NCI-H2107 (cell line): ENCODE measurements at places on chromosomes 1 and 21.

GRCh38 chr1:212228591-212229119 lies 56.6 kb upstream of the PPP2R5A start:
- DNase-seq: no peak

DNA sequence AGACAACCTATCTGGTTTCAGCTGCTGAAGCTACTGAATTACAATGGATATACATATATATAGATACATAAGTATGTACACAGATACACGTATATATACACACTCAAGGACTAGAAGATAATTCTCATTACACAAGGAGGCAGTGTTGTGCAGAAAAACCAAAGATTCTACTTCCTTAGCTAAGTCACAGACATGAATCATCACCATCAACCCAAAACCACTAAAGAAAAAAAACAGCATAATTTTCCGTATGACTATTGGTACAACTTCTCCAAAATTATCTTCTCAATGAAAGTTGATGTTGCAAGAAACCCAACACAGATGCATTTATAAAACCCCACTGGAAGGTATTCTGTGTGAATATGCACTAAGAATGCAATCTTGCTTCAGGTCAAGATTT lies 36.8 kb upstream of the RPF1 start:
- DNase-seq: peak; percentile 11

DNA sequence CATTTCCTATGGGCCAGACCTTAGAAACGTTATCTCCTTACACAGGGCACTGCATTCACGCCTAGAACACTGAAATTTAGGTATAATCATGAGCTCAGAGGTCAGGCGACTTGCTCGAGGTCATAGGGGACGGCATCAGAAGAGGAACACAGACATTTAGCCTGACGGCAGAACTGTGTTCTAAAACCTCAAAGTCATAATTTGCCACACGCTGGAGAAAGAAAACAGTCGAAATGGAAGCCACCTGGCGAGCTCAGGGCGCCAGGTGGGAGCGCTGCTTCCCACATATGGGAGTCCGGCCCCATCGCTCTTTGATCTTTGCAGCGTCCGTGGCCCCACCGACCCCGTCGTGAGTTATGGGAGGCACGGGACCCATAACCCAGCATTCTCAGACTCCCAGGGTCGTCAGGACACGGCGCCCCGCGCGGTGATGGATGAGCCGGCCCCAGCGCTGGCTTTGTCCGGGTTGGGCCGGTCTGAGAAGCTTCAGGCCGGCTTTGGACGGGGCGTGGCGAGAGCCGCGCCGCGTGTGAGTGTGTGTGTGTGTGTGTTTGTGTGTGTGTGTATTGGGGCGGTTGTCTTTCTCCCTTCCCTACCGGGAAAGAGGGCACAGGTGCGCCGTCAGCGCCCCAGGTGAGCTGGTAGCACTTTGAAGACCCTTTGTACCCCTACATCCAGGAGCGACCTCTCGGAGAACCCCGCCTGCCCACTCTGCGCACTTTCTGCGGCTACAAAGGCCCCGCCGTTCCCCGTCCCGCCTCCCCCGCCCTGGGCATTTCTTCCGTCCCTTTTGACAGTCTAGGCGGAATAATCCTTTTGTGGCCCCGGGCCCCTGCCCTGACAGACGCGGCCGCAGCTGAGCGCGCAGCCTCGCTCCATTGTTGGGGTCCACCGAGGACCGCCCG lies 861 bp upstream of the DRAXIN start:
- no peak for DNase-seq

GRCh38 chr1:172874950-172875349 lies 175.8 kb downstream of the TNFSF18 start:
- DNase-seq: no peak

GRCh38 chr1:235093013-235093695 lies 35.5 kb downstream of the TOMM20 start:
- DNase-seq: no peak

DNA sequence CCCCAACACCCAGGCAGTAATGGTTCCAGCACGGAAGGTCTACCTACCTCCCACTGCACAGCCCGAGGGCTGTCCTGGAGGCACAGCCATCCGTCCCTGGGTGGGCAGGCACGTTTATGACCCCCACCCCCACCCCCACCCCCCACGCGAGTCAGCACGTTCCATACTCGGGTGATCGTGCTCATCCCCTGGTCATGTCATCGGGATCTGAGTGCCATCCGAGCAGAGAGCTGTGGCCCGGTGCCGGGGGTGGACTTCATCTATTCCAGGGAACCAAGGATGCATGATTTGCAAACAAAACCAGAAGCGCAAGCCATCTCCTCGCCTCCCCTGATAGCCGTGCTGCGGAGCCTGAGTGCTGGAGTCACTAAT lies 1.1 kb downstream of the TSPEAR start:
- DNase-seq: no peak

GRCh38 chr1:25073640-25074270 lies 143.7 kb upstream of the RUNX3 start:
- no peak for DNase-seq

- no peak for DNase-seq
Measured at GRCh38 chr1:19819701-19820100, 4.6 kb upstream of the RNF186 start.

DNA sequence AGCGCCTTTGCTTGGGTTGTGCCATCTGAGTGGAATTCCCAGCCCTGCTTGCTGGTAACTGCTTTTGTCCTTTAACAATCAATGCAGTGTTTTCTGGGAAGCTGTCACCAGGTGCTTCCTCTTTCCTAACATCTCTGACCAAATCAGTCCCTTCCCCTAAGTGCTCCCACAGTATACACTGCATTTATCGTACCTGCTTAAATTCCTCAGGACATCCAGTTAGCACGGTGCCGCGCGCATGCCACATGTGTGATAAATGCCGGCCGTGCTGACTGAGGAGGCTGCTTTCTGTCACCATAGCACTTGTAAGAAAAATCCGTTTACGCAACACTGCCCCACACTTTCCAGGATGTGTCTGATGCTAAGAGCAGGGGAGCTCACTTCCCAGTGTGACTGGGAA lies 115.4 kb downstream of the BCAR3 start:
- no peak for DNase-seq
